Foreskin fibroblast (primary cell): ENCODE measurements at places on chromosomes 4 and X.

GRCh38 chrX:105168577-105168976, 51.9 kb downstream of the TEX13A start:
- DNase-seq = no peak

DNA sequence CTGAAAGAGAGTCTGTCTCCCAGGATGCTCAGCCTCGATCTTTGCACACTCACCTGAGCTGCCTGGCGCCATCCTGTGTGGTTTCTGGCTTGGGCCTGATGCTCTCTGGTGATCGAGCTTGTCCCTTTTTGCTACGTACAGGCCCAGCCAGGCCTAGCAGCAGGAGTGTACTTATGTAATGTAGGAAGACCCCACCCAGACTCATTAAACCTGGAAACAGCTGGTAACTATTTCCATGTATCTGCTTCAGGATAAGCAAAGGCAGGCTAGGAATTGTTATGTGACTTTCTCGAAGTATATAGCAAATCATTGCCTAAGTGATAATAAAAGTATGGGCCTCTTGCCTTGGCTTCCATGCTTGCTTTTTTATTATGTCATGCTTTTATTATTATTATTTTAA, 18.6 kb upstream of the ARSJ start:
- no peak for DNase-seq

DNA sequence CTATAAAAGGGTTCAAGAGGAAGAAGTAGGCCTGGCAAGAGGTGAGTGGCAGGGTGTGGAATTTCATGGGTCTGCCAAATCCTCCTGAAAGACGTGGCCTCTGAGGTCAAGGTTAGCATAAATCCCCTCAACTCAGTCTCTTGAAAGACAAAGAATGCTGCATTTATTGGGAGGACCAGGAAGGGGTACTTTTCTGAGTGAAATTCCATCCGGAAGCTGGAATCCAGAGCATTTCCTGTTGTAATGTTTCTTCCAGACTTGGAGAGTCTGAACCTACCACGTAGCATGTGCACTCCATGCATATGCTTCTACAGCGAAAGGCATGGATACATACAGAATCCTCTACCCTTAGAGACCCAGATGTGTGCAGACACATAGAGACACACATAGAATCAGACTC, 13.4 kb upstream of the FGD1 start:
- peak; percentile 33 for DNase-seq

DNA sequence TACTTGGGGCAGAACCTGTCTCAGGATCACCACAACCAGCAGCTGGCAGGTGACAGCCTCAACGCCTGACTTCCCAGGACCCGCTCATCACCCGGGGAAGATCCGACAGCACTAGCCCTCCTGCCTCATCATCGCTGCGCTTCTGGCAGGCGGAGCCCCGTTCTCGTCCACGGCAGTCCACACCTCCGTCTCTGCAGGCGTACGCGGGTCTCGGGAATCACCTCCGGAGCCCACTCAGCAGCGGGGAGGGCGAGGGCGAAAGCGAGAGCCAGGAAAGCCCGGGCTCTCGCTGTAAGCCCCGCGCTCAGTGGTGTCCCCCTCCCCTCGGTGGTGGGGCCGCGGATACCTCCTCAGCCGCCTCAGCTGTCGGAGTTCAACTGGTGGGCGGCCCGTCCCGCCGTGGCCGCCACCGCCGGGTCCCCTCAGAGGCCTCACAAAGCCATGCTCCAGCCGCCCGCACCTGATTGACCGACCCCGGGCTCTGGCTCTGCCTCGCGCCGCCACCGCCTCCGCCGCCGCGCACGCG, 518 bp upstream of the CNKSR2 start:
- DNase-seq = no peak

GRCh38 chrX:55783723-55784122, 66.2 kb downstream of the RRAGB start:
- DNase-seq = no peak

DNA sequence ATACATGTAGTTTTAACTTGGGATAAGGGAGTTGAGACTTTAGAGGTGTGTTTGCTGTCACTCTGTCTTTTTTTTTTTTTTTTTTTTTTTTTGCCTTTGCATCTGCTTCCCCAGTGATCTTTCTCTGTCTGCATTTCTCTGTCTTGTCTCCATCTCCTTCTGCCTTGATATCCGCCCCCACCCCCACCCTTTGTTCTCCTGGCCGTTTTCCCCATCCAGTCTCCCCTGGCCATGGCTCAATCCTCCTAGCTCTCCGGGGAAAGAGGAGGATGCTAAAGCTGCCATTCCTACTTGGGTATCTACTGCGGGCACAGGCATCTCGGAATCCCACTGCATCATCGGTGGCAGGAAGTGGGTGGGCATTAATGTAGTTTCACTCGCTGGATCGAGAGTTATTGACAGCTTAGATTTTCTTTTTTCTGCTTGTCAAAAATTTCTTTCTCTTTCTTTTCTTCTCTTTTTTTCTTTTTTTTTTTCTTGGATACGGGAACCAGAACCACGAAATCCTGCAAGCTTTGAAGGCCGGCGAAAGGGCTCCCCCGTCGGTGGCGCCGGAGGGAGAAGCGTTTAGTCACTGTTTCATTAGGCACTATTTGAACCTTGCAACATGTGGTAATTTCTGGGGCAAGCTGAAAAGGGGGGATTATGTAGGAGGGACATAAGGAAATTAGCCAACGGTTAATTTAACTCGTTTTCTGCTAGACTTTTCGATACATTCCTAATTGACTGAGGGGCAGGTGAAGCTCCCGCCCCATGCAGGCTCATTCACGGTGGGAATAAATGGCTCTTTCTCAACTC, 8.2 kb downstream of the GSX2 start:
- DNase-seq = peak; percentile 44

- DNase-seq = no peak
These were observed 62.5 kb upstream of the RHOH start for GRCh38 chr4:40134206-40134917.

GRCh38 chrX:103941201-103941975, 21.0 kb upstream of the TMSB15B start:
- DNase-seq = peak; percentile 5

GRCh38 chr4:140296335-140297220, 76.9 kb upstream of the SCOC start:
- peak; percentile 96 for DNase-seq

DNA sequence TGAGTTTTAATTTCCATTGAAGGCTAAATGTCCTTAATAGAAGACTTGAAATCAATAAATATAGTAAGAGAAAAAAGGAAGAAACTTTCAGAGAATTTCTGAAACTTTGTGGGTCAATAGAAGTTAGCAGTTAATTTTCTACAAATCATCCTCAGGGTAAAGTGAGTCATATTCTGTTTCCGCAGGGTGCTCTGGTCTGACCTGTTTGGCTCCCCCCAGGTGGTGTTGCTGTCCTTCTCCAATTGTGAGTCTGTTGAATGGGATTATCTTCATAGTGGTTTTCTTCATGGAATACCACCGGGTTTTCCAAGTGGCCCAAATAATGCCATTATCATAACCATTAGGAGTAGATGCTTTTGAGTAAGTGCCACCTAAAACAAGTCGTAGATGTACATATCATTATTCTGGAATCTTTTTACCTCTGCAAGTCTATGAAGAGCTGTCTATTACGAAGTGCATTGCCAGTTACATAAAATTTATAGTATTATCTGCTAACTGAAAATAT, 7.7 kb downstream of the FGG start:
- no peak for DNase-seq

DNA sequence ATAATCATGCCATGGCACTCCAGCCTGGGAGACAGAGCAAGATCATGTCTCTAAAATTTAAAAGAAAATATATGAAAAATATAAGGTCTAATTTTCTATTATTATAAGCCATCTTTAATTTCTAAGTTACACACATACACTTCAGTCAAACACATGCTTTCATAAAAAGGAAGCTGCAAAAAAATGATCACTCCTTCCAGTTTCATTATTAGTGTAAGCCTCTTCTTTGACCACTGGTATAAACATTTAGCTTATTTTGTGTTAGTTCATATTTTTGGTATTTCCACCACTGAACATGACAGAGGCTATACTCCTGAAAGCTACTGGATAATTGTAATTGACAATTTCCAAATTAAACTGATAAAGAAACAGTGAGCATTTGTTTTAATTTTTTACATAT, 163.3 kb upstream of the USP38 start:
- no peak for DNase-seq

DNA sequence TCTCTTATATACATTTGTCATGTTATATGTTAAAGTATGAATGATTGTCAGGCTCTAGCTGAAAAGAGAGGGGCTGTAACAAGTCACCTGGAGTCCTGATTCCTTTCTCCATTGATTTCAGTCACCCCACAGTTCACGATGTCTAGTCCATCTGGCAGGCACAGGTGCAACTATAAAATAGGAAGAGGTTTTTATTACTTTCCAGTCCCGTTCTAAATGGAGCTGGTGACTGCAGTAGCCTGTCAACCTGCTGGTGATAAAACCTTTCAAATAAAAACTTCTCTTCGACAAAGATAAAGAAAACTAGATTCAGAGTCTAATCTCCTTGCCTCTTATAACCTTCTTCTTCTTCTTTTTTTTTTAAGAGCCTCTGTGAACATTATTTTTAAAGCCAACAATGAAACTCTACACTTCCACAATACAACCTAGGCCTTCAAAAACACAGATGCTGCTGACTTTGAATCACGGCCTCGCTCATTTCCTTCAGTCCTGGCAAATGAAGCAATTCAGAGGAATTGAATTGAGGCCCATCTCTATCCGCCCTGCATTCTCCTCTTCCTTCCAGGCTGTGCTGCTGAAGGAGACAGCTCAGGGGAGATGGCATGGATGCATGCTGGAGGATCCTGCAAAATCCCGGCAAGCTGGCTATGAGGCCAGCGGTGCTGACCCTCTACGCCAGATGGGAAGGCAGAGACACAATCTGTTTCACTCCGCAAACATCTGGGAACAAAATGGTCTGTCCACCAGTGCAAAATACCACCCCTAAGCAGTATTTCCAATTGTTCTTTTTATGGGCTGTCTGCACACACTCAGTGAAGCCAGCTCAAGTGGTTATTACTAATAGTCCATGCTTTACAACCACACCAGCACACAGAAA, 27.3 kb upstream of the CDKN2AIP start:
- DNase-seq = peak; percentile 64

GRCh38 chr4:85200106-85200505, 233.6 kb upstream of the WDFY3 start:
- DNase-seq = no peak

DNA sequence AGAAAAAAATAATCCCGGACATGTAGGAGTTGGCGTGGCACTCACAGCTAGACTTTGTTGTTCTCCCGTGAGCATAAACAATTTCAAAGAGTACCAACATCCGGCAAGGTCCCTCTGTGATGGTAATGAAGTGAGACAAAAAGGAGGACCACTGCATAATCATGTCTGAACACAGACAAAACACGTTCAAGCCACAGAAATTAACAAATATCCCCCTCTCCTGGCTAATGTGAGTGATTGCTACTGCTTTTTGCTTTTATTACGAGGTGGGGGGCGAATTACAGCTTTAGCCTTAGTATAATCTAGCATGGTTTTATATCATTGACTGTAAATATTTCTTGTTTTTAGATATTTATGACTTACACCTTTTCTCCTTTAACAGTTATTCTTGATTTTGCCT, 118.5 kb downstream of the PLS3 start:
- DNase-seq = peak; percentile 41

- peak; percentile 55 for DNase-seq
These were observed 501 bp downstream of the ZNF518B start for GRCh38 chr4:10456595-10457254.

DNA sequence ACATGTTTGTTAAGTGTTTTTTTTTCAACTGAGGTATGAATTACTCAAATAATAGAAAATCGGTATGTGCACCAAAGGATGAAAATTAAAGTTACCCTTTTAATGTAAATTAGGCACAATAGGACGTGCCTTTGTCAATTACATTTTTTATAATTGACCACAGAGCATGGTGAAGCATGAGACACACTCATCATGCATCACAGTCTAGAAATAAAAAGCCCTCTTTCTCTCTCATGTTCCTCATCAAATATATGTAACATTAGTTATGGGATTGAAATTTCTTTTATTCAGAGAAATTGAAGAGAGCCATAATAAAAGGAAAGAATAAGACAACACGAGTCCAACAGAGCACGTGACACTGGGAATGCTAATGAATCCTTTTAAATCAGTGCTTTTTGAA, 3.5 kb downstream of the GNRHR start:
- no peak for DNase-seq

- DNase-seq = no peak
These were observed 1060.6 kb upstream of the GRID2 start for GRCh38 chr4:91243132-91243531.

DNA sequence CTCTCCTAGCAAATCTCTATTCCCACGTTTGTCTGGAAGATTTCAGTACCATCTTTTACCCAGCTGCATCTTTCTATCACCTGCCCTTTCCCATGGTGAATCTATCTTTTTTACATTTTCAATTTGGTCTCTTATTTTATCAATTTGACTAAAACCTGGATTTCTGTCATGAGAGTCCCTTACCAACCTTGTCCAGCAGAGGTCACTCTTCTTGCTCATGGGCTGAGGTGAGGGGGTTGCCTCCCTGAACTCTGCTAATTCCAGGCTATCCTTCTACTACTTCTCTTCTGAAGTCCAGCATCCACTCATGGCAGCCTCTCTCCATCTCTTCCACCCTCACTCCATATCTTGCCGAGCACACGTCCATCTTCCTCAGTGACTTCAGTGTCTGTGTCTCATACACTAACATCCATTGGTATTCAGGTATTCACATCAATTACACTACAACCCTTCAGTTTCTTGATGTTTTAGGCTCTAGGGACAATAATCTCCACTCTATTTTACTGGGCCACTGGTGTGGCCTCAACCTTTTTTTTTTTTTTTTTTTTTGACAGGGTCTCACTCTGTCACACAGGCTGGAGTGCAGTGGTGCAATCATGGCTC, 17.8 kb upstream of the ZNF827 start:
- no peak for DNase-seq

- DNase-seq = peak; percentile 3
These were observed 12.0 kb downstream of the P2RY10 start for GRCh38 chrX:78957049-78957767.

DNA sequence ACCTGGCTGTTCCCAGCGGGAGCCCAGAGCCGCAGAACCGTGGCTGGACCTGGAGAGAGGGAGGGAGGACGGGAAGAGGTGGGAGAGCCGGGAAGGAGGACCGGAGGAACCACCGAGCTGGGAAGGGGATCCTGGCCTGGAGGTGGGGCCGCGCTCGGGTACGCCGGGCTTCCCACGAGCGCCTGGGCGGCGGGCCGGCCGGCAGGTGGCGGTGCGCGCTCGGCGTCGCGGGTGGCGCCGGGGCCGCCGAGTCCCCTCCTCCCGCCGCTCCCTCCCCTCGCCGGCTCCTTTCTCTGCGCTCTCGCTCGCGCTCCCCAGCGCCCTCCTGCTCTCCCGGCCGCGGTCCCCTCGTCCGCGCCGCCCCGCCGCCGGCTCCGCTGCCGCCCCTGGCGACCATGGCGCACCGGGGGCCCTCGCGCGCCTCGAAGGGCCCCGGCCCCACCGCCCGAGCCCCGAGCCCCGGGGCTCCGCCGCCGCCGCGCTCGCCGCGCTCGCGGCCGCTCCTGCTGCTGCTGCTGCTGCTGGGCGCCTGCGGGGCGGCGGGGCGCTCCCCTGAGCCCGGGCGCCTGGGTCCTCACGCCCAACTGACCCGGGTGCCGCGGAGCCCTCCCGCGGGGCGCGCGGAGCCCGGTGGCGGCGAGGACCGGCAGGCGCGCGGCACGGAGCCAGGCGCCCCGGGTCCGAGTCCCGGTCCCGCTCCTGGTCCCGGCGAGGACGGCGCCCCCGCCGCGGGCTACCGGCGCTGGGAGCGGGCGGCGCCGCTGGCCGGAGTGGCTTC, at the start of gene SORCS2:
SORCS2 (plus strand) TSS at position 287 of the 778 bp plus-strand sequence.
- peak; percentile 79 for DNase-seq
